ENCODE measurements at places on chromosomes 16 and 17.

GRCh38 chr17:17126131-17127110, 79.7 kb downstream of the PLD6 start:
- DNase-seq: no peak

GRCh38 chr17:29796652-29797051, 133.4 kb downstream of the SSH2 start:
- DNase-seq: no peak

DNA sequence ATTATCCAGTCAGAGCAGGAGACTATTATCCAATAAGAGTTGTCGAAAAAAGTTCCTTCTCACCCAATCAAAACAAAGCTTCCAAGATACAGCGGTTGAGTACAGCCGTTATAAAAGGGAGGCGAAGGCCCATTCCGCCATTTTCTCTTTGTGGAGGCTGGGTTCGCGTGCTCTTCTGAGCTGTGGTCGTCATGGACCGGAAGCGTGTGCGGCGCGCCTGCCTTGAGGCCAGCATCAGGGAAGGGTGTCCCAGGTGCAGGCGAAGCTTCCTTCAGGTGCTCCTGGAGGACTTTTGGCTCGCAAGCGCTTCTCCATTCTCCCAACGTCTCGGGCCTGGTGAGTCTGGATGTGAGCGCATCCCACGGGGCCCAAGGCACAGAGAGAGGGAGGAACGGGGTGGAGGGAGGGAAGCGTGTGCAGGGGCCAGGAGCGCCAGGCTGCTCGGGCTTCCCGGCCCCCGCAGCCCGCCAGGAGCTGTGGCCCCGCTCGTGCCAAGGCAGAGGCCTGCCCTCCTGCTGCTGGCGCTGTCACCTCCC, 99.2 kb downstream of the GOSR1 start:
- DNase-seq: no peak

GRCh38 chr16:71380831-71381230, 22.3 kb downstream of the CALB2 start:
- DNase-seq: no peak

DNA sequence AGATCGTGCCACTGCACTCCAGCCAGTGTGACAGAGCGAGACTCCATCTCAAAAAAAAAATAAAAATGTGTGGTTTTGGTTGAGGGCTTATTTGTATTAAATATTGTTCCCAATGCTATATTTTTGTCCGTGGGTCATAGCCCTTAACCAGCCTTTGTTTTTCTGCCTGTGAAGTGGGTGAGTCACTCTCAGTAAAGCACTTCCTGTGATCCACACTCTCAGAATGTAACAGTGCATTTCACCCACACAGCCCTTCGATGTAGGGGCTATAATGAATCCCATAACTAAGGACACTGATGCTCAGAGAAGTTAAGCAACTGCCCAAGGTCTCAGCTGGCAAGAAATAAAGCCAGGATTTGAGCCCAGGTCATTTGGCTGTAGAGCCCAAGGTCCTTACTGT, 34.7 kb upstream of the POLR3E start:
- no peak for DNase-seq

- no peak for DNase-seq
These were observed 1.8 kb upstream of the DLX4 start for GRCh38 chr17:49967205-49967604.

DNA sequence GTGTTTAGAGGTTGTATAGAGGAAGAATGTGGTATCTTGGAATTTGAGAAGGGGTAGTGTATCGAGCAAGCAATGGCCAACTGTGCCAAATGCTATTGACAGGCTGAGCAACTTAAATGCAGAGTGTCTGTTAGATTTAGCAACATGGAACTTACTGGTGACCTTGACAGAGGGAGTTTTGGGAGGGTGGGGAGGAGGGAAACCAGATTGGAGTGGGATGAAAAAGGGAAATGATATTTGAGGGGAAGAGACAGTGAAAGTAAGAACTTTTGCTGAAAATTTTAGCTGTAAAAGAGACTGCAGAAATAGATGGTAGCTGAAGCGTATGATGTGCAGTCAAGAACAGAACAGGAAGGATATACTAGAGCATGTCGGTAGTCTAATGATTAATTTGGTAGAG, 1.1 kb downstream of the LRRC36 start:
- no peak for DNase-seq

DNA sequence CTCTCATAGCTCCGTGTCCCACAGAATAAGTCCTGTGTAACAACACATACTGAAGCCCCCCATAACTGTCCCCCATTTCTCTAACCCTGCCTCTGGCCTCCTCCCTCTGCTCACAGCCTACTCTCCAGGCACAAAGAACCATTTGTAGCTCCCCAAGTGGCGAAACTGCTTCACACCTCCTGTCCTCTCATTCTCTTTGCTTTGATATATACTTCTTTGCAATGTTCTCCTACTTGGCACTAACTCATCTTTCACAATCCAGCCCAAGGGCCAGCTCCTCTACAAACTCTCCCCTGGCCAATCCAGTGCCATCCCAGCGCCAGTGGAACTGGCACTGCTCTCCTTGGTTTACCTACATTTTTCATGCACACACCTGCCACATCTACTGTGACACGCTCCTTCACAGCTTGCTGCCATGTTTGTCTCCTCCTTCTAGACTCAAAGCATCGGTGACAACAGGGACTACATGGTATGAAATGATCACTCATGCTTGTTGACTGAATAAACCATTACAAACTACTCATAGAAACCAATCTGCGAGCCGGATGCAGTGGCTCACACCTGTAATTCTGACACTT, 12.8 kb downstream of the CYTH1 start:
- no peak for DNase-seq

DNA sequence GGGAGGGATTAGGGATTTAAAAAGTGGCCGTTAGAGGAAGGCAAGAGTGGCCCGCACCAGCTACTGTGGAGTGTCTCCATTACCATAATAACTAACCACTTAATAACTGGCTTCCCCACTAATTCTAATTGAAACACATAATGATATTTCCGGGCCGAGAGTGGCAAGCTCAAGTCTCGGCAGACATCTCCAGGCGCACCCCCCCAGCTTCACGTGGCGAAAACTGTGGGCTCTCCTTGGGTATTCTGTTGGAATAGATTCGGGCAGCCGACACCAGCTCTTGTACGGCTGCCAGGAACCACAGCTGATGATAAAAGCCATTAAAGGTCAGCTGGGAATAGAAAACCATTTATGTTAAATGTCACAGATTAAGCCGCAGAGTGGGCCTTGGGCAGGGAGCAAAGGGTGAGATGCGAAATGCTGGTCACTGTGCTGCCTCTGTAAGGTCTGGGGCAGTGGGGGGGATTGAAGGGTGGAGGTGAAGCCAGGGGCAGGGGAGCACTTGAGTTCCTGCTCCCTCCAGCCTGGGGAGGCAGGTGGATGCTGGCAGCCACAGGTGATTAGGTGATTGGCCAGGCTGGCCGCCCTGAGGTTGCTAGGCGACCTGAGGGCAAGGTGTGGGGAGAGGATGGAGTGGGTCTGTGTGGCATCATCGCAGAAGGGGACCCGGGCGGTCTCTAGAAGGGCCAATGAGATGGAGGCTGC, 115.6 kb upstream of the SDK2 start:
- no peak for DNase-seq

DNA sequence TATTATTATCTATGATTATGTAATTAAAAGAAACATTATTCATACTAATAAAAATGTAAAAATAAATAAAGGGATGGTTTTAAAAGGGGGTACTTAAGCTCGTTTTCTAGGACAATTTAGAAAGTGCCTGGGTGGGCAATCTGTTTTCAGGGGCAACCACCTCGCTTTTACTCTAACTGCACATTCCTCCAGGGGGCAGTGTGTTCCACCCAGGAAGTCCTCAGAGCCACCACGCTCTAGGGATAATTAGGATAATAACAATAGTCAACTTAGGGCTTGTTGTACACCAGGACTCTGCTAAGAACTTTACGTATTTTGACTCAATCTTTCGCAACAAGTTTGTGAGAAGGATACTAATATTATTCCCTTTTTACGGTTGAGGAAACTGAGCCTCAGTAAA, 396.7 kb upstream of the MAF start:
- DNase-seq: no peak
